NCI-H748 treated with DMSO at 0.1 percent for 48 hours (cell line): ENCODE measurements at places on chromosomes 1 and 21.
A peak's percentile ranks its signal among the peaks of the same experiment; 100 is the strongest.

- DNase-seq: no peak
These were observed 183.9 kb downstream of the TOMM20 start for GRCh38 chr1:234944439-234945344.

DNA sequence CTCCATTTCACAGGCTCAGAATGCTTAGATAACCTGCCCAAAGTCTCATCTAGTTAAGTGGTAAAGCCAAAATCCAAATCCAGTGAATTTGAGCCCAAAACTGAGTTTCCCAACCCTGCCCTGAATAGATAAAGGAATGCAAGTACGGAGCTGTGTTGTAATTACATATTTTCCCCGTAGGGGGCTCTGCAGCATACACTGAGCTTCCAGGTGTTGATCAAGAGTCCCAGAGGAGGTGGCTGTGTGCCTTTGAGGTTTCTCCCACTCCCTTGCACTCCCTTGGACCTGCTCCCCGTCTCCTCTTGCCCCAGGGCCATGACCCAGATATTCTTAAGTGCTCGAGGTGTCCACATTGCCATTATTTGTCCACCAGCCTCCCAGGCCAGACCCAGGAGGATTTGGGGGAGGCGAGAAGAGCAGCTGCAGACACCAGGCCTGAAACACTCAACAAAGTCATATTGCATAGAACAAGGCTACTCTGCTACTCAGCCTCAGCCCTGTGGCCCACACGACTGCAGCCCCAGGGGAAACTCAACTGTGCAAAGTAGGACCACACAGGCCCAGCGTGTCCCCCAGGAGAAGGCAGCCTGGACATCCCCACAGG, 18.4 kb upstream of the LY9 start:
- no peak for DNase-seq

DNA sequence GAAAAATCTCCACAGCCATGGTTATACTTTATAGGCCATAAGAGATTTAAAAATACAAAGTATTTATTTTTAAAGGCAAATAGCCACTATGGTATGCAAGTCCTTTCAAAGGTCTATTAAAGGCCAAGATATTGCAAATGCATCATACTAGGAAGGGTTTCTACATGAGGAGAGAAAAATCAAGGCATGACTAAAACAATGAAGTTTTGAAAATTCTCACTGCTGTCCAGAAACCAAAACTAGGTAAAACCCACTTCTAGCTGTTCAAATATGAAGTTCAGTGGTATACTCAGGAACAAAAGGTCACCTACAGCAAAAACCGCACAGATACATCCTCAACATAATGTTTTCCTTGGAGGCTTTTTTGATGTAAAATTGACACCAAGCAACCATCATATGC, 75.0 kb downstream of the EPS15 start:
- no peak for DNase-seq

DNA sequence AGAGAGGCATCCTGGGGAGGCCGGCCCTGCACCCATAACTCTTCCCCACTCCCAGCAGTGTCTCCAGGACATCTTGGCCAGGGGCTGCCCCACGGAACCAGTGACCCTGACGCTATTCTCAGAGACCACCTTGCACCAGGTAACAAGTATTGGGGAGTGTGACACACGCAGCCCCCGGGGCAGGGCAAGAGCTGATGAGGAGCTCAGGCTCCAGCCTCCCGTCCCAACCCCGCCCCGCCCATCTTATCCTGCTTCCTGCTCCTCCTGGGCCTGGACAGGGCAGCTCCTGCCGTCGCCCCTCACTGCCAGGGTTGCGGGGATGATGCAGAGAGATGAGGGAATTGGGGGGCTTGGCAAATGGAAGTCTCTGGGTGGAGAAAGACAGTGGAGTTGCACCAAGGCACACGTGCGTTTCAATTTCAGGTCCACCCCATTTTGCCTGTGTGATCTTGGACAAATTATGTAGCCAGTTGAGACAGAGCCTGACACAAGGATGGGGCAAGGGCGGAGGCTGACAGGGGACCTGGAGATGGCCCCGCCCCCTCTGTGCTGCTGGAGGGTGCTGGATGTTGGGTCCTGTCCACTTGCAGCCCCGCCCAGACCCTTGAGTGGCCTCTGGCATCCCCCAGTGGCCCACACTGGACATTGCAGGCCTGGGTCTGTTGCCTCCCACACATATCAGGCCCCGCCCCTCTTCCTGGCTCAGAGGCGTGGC, 10.7 kb downstream of the CLCNKA start:
- peak; percentile 59 for DNase-seq

DNA sequence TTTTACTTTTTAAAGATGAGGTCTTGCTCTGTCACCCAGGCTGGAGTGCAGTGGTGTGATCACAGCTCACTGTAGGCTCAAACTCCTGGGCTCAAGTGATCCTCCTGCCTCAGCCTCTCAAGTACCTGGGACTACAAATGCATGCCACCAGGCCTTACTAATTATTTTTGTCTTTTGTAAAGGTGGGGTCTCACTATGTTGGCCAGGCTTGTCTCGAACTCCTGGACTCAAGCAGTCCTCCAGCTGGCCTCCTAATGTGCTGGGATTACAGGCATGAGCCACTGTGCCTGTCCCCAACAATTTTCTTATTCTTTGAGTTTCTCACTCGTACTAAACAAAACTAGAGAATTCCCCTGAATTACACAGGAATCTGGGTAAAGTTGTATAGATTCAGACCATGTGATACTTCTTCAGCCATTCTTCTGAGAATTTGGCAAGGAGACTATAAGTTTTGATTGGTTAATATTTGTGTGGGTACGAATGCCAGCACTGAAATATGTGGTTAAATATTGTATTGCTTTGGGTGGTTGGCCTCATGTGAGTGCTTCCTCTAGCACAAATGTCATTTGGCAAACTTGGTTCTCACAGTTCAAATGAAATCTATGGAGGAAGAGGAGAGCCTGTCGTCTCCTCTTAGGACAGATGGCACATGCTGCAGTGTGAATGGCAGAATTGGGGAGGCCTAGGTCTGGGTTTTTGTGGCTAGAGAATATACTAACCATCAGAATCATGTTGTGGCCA, 104.9 kb downstream of the RUNX1 start:
- no peak for DNase-seq

- DNase-seq: no peak
These were observed 338.6 kb upstream of the SNX7 start for GRCh38 chr1:98322966-98323365.

DNA sequence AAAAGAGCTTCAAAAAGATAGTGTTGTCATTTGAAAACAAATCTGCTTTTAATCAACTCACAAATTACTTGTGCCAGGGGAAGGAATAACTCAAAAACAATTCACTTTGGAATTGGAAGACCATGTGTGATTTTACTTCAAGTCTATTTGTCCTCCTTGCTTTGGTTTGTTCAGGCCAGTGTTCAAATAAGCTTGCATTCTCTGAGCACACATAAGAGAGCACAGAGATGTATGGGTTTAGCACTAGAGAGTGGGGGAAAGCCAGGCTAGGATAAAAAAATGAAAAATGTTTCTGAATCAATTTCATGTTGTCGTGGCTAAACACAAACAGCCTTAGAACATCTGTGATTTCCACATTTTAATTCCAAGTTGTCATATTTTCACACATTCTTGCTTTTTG, 325.7 kb upstream of the LYPLAL1 start:
- no peak for DNase-seq

- no peak for DNase-seq
These were observed 210.4 kb downstream of the KCNK2 start for GRCh38 chr1:215292932-215293331.

DNA sequence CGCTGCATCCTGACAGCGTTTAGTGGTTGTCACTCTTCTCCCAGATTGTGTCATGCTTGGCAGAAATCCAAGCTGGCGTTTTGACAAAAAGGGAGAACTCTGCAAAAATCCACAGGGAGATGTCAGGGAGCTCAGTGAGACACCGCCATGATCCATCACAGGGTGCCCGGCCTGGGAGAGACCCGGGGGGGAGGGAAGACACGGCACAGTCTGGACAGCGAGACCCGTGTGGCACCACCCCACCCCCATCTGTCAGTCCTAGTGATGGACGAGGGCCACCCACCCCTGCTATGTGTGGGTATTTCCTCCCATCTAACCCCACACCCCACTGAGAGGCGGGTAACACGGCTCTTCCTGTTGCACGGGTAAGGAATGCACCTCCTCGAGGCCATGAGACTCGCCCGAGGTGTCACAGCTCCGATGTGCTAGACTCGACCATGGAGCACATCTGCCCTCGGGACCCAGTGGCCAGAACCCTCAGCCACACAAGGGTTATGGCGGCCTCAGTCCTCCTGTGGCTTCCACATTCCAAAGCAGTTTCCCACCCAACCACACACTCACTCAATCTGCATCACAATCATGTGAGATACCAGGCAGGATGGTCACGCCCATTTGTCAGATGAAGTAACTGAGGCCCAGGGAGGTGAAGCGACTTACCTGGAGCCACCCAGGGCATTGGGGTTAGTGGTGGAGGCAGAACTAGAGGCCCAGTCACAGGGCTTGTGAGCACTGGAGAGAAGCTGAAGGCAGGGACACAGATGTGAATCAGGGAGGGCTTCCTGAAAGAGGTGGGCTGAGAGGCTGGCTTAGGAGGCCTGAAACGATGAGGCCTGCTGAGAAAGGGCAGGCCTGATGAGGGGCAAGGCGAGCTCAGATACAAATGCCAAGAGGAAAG, 688.5 kb downstream of the MATN1 start:
- no peak for DNase-seq

DNA sequence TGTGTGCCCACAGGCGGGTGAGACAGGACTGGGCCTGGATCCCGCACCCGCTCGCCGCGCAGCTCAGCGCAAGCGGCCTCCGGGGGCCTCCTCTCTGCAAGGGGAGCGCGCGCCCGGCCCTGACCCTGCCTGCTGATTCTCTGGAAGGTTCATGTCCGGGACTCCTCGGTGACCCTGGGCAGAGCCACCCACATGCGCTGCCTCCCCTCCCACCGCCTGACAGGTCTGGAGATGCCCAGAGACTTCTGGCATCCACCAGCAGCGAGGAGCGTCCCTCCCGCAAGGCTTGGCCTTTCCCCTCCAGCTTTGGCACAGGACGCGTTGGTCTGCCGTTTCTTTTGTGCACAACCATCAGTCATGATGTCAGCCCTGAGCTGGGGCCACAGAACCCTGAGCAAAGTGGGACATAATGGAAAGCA, 42.0 kb upstream of the COL6A2 start:
- DNase-seq: no peak

DNA sequence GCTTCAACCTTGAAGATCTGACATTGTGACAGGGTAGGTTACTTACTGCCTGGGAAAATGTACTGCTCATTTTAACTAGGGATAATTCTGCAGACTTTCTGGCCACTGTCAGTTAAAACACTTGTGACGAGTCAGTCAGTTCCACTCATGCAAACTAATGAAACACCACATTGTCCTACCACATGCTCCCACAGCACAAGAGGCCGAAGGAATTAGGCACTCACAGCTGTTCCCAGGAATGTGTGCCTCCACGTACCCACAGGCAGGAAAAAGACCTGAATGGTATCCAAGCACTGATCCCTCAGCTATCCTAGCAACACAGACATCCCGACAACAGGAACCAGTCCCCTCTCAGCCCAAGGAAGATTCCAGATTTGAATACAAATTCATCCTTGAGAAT, 12.3 kb downstream of the BCAR3 start:
- DNase-seq: no peak

DNA sequence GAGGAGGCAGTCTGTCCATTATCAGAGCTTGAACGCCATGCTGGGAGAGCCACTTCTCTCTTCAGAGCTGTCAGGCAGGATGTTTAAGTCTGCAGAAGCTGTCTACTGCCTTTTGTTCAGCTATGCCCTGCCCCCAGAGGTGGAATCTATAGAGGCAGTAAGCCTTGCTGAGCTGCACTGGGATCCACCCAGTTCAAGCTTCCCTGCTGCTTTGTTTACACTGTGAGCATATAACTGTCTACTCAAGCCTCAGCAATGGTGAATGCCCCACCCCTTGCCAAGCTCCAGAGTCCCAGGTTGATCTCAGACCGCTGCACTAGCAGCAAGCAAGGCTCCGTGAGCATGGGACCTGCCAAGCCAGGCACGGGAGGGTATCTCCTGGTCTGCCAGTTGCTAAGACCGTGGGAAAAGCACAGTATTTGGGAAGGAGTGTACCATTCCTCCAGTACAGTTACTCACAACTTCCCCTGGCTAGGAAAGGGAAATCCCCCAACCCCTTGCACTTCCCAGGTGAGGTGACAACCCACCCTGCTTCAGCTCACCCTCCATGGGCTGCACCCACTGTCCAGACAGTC, 32.5 kb downstream of the RGS13 start:
- DNase-seq: peak; percentile 1

DNA sequence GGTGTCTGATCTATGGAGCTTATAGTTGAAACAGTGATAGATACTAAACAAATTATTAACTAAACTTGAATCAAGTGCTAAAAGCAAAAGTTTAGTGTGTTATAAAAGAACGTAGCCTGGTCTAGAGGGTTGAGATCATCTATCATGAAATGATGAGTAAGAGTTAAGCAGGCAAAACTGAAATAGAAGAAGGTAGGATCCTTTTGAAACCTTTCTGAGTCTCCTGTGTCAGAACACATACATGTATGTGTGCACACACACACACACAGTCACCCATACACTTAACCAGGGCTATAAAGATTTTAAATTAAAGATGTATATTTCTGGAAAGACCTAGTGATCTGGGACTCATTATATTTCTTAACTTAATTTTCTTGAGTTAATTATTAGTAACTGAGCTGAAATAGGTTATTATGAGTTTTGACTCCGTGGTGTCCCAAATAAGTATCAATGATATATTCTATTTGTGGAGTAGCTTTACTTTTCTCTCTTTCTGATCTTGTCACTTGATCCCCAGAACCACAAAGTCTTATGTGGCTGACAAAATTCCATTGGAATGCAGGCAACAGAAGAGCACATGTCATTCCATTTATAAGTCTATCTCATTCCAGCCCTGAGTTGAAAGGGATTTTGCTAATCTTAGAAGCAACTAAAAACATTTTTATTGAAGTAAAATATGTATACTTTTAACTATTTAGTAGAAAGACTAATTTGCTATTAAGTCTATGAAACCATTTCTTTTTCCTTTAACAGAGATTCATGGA, 70.7 kb downstream of the PRRX1 start:
- no peak for DNase-seq

DNA sequence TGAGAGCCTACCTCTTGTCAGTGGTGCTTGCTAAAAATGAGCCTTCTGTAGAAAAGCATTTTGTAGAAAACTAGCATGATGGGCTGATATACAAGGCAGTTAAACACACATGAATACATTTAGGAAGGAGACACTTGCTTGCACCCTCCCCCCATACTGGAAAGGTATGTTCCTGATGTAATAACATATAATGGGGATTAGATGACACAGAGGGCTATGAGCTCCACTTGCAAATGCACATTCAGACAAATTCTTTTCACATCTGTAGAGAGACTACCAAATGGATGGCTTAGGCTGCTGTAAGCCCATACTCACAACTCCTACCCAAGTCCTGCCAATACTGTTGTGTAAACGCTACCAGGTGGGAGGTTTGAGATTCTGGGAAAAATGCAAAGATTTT, 634.0 kb downstream of the SMYD3 start:
- no peak for DNase-seq

DNA sequence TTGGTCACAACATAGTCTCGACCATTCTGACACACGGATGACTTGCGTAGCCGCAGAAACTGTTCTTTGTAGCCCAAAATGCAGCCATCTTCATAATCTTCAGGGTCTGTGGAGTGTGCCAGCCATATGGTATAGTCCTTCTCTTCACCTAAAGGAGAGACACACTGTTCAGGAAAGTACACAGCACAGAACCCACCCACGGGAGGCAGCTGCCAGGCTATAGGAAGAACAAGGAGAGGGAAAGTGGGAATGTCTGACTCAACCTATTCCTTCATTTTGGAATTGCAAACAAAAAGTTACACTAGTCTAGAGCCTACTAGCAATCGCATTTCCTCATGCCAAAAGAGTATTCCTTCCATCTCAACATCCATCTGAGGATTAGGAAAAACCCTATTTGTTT, 16.2 kb upstream of the MYBPHL start:
- no peak for DNase-seq

GRCh38 chr21:32140604-32141317, 138.1 kb downstream of the MIS18A start:
- no peak for DNase-seq
